Activated T-helper 1 cell treated with anti-CD3 and anti-CD28 coated beads, Interleukin-12 subunit alpha, Interleukin-12 subunit beta, Interleukin-2, Interleukin-4 antibody, amounts not matched to agents 30 ng/mL and 10 ng/mL and 1 ng/mL, durations not matched to agents 14 hours and 24 hours and 36 hours (primary cell): ENCODE measurements at places on chromosomes 2 and 18. TPM values are rescaled to one million over a fixed set of nuclear protein-coding genes. Genes with fewer than 3 reads are reported as not detected.

FBXO36 gene
- 0.31 and 0.42 TPM in 2 replicates for total RNA-seq

STON1 gene
- total RNA-seq: 1.2 and 1.3 TPM in 2 replicates

VIT gene
- total RNA-seq: not detected in 2 replicates

FZD7 gene
- total RNA-seq: 1.2 and 1.5 TPM in 2 replicates

DES gene
- not detected in 2 replicates for total RNA-seq

TCF23 gene
- total RNA-seq: not detected in 2 replicates

CDK5R2 gene
- not detected in 2 replicates for total RNA-seq

- peak; percentile 78 for DNase-seq
These were observed 19.0 kb downstream of the TMSB10 start for GRCh38 chr2:84924173-84925106.

- peak; percentile 67 for DNase-seq
These were observed 2.9 kb upstream of the RBBP8 start for GRCh38 chr18:22930089-22930713.

DNA sequence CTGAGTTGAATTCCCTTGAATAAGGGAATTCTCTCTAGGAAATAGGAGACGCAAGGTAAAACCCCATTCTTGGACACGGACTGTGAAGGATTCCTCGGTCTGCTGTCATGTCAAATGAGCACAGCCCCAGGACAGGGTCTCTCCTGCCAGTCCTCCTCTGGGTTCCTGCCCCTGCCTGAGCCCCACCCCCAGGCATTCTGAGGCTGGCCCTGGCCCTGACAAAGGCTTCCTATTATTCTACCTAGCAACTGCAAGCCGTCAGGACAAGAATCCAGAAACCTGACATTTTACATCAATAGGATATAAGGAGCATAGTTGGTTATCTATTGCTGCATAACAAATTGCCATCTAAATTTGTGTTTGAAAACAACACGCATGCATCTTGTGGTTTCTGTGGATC, 253.3 kb upstream of the AGAP1 start:
- DNase-seq: no peak

DNA sequence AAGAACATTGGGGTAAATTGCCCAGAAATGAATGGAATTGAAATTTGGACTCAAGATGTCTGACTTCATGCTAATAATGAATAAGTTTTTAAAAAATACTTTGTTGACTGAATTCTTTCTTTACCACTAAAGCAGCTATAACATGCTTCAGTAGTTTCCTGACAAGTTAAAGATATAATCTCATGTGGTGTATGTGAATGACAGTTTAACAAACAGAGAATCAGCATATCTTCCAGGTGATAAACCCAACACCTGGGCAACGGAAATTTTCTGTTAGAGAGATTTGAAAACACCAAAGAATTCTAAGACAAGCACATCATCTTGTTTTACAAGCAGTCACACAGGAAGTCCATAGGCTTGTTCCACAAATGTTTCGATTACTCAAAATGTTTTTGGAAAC, 372.6 kb upstream of the VRK2 start:
- no peak for DNase-seq

DNA sequence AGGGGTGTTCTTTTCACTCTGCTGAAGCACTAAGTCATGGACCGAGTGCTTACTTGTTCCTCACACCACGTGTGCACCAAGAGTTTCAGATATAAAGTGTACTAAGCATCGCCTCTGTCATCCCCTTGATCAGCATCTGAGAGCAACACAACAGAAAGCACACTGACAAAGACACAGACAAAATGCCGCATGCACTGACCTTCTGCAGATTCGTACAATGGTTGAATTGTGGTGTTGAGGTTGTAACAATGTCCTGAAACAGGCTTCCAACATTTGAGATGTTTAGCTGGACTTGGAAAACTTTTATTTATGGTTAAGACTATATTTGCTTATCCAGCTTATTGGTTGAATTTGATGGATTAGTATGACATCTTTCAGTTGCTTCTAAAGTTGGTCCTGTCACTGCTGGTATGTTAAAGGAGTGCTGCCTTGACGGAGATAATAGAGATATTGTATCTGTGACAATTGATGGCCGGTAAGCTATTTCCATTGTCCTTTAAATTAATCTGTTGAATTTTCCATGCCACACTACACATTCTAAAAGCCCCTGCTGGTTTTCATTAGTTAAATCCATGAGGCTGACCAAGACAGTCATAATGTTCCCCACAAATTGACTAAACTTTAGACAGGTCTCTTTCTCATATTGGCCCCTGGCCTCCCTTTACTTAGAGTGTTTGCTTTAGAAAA, 99.9 kb downstream of the CBLN2 start:
- no peak for DNase-seq

DNA sequence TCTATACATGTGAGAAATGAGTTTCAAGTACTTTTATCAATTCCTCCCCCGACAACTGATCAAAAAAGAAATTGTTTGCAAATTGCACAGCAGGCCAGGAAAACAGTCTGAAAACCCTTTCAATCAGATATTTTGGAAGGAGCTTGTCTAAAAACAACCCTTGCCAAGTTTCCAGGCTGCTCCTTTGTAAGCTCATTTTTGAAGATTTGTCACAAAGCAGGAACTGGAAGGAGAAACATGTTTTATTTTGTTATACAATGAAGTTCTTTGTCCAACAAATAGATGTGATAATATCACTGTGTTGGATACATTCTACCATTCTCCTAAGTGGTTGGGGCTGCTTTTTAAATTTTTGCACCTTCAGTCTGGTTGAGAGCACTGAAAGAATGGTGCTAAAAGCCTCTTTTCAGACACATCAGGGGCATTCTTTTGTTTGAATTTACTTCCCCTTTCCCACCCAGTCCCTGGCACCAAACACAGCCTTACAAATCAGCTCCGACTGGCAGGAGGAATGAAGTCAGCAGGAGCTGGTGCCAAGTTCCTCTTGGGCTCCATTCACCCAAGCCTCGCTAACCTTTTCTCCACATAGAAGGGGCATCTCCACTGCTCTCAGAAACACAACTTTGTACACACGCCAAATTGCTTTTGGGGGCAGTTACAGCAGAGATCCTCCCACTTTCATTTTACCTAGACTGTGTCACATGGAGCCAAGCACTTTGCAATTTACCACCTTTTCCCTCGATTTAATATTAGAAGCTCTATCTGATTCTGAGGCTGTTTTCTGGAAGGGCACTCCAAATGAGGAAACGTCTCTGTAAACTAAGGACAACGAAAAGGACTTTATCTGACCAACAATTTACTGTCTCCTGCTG, 88.0 kb downstream of the C1D start:
- no peak for DNase-seq

DNA sequence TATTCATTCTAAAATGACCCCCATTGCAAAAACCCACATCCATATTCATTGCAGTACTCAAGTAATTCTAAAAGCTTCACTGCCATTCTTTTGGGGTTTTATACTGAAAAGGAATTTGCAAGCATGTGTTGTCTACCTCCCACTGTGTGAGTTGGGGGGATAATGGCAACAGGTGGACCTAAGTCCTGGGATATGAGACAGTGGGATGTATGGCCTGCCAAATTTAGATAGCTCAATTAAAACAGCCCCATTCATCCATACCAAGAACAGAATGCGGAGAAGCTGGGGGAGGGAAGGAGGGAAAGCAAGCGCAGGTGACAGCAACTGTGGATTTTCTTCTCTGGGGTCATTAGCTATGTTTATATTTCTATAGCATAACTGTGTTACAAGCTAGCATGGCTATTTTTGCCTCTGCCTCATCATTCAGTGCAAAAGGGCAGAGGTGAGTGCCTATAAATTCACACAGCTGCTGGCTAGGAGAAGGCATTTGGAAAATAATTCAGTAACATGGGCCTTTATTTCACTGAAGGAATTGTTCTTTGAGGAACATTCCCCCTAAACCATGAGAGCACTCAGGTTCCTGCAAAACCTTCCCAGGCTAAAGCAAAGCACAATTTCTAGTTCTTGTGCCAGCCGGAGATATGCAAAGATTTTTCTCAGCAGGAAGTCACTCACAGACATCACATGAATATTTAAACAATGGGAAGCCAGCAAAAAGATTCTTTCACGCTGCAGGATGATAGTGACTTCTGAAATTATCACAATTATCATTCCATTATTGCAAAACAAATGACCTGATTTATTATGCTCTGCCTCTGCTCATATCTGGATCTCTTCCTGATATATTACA, 393.9 kb upstream of the ACVR2A start:
- no peak for DNase-seq

DNA sequence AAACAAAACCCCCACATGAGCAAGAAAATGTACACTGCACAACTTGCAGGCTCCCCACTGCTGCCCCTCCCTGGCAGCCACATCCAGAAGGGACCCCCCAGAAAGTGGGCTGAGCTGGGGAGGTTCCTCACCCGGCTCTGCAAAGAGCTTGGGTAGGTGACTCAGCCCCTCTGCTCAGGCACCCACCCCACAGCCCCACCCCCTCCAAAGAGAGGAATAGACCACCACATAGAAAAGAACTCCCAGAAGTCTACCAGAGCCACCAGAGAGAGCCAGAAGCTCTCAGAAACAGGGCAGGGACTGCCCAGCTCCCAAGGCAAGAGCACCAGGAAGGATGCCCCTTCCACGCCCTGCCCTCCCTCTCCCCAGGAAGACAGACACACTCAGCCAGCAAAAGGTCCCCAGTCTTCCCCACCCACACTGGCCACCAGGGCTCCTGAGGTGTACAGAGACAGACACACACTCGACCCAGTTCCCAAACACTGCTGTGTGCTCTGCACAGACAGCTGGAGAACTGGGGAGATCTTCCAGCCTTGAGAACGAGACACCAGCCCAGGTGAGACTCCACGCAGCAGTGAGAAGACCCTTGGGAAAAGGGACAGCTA, 28.2 kb downstream of the BIN1 start:
- DNase-seq: no peak

DNA sequence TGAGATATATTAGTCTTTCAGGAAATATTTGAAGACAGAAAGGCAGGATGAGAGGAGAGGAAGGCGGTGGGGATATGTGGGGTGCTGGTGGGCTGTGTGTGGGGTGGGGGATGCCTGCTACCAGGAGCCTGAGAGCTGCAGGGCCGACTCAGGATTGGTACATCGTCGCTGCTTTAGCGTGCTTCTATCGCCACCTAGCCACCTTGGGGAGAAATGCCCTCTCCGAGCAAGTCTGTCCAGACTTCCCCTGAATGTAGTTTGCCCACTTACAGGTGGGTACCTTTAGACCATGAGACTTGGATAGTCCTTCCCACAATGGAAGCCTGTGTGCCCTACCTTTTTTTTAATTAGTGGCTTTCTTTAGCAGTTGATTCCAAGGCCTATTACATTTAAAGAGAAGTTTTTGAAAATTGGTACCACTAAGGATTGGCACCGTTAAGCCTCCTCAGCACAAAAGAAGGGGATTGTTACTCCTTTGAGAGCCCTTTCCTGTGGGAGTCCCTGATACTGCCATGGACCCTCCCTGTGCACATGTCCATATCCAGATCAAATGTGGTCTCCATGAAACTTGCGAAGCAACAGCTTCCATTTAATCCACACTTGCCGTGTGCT, 114.1 kb upstream of the NDUFV2 start:
- peak; percentile 10 for DNase-seq

GRCh38 chr2:45964223-45964841, 312.9 kb downstream of the PRKCE start:
- no peak for DNase-seq

GRCh38 chr2:45725731-45726130, 74.3 kb downstream of the PRKCE start:
- no peak for DNase-seq

GRCh38 chr2:240730501-240731177, 39.0 kb downstream of the AQP12A start:
- no peak for DNase-seq

GRCh38 chr2:140600116-140600515, 1530.7 kb downstream of the LRP1B start:
- no peak for DNase-seq

- no peak for DNase-seq
These were observed 271.3 kb upstream of the PXDN start for GRCh38 chr2:2015646-2016045.

DNA sequence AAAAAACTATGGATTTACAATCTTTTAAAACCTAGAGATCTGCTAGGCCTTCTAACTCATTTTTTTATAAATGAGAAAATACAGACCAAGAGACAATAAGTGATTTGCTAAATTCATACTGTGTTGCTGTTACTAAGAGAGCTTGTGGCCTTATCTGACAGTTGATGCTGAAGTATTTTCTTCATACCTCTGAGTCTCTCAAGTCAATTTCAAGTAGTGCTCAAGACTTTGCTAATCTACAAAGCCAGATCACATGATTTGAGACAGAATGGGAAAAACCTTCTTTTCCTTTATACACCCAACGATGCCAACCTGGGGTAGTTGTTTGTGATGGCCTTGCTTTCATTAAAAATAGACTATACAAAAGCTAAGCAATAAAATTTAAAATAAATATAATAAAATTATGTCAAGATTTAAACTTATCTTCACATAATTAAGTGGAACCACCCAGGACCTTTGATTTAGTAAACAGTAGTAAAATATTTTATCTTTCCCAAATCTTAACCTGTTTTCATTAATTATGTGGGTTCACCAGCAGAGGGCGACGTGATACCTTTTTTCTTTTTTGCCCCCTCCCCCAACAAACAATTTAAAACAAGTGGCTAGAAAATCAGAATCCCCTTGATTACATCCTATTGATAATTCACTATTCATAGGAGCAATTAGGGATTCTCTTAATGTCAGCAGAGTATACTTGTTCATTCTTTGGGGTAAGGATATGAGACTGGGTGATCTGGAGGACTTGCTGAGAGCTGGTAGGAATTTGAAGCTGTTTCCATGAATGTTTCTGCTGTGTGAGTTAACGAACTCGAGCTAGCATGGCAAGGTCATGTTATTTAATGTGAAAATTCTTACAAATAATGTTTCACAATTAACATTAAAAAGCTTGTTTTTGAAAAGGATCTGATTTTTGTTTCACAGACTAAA, 49.6 kb upstream of the SLC5A7 start:
- no peak for DNase-seq

DNA sequence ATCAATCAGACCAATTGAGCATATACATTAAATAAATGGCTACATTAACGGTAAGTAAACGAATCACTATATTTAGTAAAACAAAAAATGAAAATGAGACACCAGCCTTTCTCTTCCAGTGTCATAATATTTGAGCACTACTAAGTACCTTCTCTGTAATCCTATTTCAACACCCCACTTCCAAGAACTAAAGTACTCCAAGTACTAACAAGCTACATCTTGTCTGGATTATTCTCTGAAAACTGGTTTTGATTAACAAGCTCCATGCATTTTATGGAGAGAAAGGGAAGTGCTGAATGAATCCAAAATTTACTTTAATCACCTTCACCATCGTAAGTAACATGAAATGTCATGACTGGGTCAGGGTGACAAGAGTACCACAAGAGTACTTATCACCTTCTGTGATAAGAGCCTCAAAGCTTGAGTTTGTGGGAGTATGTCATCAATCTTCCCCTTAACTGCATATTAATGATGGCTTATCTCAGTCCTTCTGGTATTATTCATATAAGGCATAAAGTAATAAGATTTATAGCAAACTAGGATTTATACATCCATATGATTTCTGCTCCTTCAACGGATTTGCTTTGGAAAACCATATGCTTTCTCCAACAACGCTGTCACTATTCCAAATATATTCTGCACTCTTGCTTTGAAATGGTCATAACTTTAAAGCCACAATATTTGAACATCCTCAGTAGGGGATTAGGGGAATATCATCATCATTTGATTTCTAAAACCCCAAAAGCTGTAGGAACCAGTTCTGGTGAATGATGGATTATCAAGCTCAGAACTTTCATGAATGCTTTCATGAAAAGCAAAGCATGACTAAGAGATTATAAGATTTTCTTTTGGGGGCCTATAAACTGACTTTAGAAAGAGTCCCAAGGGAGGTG, 127.0 kb downstream of the ANTXR1 start:
- no peak for DNase-seq
